ENCODE measurements at places on chromosomes 4 and X.
A peak's percentile ranks its signal among the peaks of the same experiment; 100 is the strongest.

- DNase-seq: no peak
Observed at GRCh38 chrX:15908603-15909290, 54.1 kb upstream of the AP1S2 start.

DNA sequence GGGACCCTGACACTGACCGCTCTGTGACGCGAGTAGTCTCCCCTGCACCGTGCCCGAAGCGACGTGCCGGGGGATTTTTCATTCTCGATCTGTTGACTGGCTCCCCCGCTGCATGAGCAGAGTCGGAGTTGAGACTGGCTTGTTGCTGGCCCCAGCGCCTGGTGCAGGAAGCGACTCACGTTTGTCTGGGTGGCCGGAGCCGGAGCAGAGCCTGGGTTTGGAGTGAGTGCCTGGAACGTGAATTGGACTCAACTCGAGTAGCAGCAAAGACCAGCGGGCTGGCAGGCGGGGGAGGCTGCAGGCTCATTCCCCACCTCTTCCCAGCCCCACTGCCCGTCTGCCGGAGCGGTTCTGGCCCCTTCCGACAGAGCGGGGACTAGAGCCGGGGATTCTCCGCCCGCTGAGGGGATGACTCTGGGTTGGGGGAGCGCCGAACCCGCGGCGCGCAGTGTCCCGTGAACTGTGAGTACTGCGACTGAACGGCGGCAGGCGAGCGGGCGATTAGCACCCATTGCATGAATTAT lies 554 bp downstream of the PCDH7 start:
- DNase-seq: peak; percentile 70

- no peak for DNase-seq
Observed at GRCh38 chrX:2600564-2600963, 90.5 kb upstream of the CD99 start.

DNA sequence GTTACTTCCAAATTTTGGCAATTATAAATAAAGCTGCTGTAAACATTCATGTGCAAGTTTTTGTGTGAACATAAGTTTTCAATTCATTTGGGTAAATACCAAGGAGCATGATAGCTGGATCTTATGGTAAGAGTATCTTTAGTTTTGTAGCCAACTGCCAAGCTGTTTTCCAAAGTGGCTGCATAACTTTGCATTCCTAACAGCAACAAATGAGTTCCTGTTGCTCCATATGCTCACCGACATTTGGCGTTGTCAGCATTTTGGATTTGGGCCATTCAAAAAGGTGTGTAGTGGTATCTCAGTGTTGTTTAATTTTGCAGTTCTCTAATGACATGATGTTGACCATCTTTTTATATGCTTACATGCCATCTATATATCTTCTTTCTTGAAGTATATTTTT lies 208.5 kb downstream of the INPP4B start:
- DNase-seq: no peak

DNA sequence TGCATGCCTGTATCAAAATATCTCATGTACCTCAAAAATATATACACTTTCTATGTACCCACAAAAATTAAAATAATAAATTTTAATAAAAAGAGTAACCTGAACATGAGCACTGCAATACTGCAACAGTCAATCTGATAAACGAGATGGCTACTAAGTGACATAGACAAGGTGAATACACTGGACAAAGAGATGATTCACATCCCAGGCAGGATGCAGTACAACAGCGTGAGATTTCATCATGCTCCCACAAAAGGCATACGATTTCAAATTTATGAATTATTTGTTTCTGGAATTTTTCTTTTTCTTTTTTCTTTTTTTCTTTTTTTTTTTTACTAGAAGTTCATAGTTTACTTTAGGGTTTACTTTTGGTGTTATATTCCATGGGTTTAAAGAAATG lies 12.2 kb upstream of the FGF16 start:
- no peak for DNase-seq

Measured in muscle of leg (tissue), 16 donors.